ENCODE measurements at places on chromosomes 16 and 17. TPM values are rescaled to one million over a fixed set of nuclear protein-coding genes. Genes with fewer than 3 reads are reported as not detected.

FSCN2 gene
- 0.64 TPM for total RNA-seq

- no peak for DNase-seq
Measured at GRCh38 chr17:5201011-5201410, 9.3 kb upstream of the ZNF594 start.

DNA sequence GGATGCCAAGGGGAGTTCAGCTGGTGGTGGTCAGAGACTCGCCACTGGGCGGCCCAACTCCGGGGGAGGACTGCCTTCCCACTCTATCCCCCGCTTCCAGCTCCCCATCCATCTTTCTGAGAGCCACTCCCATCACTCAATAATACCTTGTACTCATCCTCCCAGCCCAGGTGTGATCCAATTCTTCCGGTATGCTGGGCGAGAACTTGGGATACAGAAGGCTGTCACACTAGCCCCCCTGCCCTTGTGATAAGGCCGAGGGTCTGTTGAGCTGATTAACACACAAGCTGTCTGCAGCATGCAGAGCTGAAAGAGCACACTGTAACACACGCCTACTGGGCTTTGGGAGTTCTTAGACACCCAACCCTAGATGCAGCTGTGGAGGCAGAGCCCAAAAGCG is 460.4 kb upstream of the EEF2KMT start:
- no peak for DNase-seq

DNA sequence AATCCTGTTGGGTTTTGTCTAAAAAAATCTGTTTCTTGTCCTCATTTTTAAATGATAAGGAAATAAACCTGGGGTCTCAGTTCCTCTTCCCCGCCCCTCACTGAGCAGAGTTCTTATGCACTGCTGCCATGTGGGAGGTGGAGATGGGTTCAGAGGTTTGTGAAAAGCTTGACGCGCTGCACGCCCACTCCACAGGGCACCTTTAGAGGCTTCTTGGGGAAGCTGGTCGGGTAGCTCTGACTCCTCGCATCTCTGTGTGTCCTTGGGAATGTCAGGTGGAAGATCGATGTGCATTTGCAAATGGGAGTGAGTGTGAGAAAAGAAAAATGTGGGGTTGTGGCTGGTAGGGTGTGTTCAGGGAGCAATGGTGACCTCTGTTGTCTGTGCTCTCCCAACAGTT is 4.7 kb upstream of the ZNHIT3 start:
- DNase-seq = no peak

DNA sequence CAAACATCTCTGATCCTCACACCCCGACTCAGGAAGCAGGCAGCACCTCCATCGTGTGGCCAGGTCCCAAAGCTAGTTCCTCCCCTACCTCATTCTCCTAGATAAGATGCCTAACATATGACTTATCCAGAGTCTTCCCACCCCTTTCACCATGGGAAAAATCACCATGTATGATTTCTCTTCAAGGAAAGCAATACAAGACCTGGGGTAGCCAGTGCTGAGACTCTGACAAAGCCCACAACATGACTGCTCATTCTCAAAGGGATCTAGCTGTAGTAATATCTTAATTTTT is 45.1 kb downstream of the CMTM4 start:
- no peak for DNase-seq

DNA sequence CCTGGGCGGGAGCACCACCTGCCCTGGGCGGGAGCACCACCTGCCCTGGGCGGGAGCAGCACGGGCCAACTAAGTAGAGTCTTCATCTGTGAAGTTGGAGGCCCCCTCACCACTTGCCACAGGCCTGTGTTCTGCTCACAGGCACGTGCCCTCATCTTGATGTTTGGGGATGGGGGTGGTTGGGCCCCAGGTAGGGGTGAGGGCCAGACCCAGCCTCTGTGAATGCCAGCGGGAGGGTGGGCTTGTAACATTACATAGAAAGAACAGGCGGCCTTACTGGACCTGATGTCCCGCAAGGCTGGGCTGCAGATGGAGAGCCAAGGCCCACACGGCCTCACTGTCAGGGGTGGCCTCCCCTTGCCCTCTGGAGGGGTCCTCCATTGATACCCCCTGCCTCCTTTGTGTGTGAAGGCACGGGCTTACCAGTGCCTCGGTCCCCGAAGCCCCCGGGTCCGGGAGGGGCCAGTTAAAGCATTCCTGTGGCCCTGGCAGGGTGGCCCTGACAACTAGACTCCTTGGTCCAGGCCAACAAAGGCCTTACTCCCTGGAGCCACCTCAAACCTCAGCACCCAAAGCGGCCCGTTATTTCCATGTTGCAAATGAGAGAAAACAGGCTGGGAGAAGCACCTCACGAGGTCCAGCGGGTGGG is 1.1 kb upstream of the SLC16A3 start:
- DNase-seq = no peak

GRCh38 chr17:41518031-41518430 is 659 bp downstream of the KRT15 start:
- no peak for DNase-seq

Data from natural killer cell treated with Interleukin-12 subunit alpha and Interleukin-12 subunit beta and Interleukin-15 and Interleukin-18, amount 100 ng/mL, for 72 hours (primary cell).